Activated naive CD8-positive, alpha-beta T cell treated with anti-CD3 and anti-CD28 coated beads, Interleukin-2, amount 10 ng/mL, durations not matched to agents 7 days and 5 days (primary cell): ENCODE measurements at places on chromosomes 3 and 15. TPM values are rescaled to one million over a fixed set of nuclear protein-coding genes. Genes with fewer than 3 reads are reported as not detected.

- no peak for DNase-seq
Measured at GRCh38 chr3:127491323-127491722, 99.2 kb downstream of the TPRA1 start.

GRCh38 chr3:178263236-178263916 lies 272.9 kb upstream of the KCNMB2 start:
- DNase-seq: no peak

DNA sequence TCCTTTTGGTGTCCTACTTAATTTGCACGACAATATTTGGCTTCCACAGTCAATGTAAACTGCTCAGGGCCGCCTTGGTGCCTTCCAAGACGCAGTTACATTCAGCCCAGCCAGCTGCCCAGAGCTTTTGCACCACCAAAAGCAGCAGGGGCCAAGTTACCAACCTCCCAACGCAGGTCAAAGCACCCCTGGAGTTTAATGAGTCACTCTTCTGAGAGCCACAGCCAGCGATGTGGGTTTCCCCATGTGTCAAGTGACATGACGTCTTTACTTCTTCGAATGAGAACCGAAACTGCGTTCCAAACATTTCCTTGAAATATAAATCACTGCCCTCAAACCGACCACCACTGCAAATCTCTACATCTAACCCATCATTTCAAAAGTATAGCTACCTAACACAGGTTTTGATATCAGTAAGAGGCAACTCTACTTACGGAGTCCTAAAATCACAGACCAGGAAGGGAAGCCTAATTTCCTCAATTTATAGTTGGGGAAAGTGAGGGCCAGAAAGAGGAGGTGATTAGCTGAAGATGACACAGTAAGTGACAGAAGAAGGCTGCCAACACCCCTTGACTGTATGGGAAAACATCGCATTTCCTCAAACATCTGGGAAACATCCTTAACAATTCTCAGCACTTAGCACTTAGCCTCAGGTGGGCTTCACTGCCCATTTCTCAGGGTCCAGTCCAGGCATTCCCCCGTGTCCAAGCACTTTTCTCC lies 24.5 kb downstream of the MB21D2 start:
- peak; percentile 60 for DNase-seq

DNA sequence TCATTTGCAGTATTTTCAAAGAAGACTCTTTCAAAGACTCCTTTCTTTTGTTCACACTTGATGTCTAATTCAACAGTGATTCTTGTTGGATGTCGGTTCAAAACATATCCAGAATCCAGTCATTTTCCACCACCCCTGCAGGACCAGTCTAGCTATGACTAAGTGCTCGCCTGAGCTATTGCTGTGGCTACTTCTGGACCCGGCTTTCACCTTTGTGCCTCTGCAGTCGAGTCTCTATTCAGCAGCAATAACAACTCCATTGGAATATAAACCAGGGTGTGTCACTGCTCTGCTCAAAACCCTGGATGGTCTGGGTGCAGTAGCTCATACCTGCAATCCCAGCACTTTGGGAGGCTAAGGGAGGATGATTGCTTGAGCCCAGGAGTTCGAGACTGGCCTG lies 55.0 kb downstream of the PRICKLE2 start:
- DNase-seq: no peak

The ANKRD28 gene
- total RNA-seq: 33.1 TPM

DNA sequence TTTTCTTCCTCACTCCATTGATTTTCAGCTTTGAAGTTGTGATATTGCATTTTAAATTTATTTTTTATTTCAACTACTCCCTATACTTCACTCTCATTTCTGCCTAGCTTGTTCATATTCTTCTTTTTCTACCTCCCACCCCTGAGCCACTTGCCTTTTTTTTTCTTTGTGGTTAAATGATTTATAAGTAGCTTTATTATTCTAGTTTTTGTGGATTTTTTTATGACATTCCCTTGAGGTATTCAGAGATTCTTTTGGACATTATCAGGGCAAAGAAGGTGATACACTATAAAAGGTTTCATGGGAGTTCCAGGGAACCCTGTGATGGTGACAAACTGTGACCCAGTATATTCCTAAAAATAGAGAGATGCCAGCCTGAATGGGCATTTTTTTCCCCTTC lies 3.3 kb downstream of the C15orf61 start:
- DNase-seq: no peak

- no peak for DNase-seq
Measured at GRCh38 chr3:149898771-149899170, 71.9 kb downstream of the PFN2 start.
